ENCODE measurements at places on chromosomes 12 and 14.

GRCh38 chr12:107092669-107093416 is 506 bp downstream of the CRY1 start:
- peak; percentile 28 for DNase-seq

GRCh38 chr14:89757313-89757939 is 197.1 kb downstream of the EFCAB11 start:
- DNase-seq = no peak

DNA sequence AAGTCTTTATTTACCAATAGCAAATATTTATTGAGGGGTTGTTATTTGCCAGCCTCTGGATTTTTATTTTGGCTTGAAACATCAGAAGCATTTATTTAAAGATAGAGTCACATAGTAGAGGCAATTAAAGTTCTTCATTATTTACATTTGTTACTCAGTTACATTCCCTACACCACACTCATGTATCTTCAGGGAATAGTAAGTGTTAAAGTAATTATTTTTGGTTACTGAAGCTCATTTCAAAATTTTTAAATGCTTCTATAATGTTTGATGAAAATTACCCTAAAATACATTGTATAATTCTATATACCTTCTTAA is 205.6 kb downstream of the ESR2 start:
- no peak for DNase-seq

GRCh38 chr12:18296909-18297280 is 35.6 kb downstream of the PIK3C2G start:
- no peak for DNase-seq

- no peak for DNase-seq
These were observed 146.9 kb upstream of the KRR1 start for GRCh38 chr12:75658286-75658685.

GRCh38 chr14:64598404-64598803 is 48.6 kb downstream of the PPP1R36 start:
- no peak for DNase-seq

- no peak for DNase-seq
These were observed 14.0 kb downstream of the OR6S1 start for GRCh38 chr14:20627346-20628027.

GRCh38 chr12:52199294-52199919 is 7.6 kb upstream of the KRT80 start:
- DNase-seq = no peak

DNA sequence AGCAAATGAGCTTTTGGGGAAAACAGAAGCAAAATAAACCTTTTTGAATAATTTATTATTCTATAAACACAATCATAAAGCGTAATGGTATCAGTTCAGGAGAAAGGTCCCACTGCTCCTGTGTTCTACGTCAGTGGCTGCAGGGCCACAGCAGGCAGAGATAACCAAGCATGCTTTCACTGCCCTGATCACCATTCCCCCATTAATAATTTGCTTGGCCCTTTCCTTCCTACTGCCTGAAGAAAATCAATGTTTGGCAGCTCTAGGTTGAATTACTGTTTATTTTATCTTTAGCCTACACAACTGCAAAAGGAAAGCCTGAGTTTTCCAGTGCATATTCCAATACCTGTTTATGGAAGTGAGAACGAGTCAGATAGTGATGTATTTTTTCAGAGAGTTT is 369.9 kb downstream of the DIO2 start:
- DNase-seq = no peak

DNA sequence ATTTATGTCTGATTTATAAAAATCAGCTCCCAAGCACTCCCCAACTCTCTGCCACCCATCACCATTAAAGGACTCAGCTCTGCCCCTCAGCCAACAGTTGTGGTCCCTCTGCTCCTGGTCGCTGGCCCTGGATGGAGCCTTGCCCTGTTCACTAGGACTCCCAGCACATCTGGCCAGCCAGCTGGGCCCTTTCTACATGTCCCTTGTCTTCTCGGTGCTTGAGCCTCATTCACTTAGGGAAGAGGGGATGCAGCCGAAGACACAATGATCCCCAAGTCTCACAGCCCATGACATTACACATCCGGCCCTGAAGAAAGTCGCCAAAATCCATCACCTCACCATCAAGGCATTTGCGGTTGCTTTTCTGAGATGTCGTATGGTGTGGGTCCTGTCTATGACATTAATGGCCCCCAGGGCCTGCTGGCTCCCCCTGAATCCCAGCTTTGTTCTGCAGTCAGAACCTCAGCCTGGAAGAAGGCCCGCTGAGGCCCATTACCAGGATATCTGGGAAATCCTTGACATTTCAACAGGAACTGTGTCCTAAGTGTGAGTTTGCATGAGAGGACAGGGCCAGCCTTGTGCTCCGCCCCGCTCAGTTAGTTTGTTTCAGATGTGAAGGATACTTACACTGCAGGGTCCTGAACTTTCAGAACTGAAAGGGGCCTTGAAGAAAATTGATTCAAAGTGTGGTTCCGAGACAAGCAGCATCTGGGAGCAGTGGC is 19.1 kb downstream of the TSPAN11 start:
- DNase-seq = no peak

GRCh38 chr14:70121521-70121920 is 67.2 kb downstream of the SLC8A3 start:
- DNase-seq = no peak

- no peak for DNase-seq
These were observed at the start of gene CCDC197 for GRCh38 chr14:93997082-93997481. TSS of gene CCDC197 (plus strand) at chr14:93997301. CDS start at chr14:93998132, 831 bp downstream.

GRCh38 chr12:1865284-1865866 is 45.0 kb downstream of the LRTM2 start:
- DNase-seq = no peak

- no peak for DNase-seq
These were observed 46.8 kb upstream of the GPATCH2L start for GRCh38 chr14:76104802-76105355.

DNA sequence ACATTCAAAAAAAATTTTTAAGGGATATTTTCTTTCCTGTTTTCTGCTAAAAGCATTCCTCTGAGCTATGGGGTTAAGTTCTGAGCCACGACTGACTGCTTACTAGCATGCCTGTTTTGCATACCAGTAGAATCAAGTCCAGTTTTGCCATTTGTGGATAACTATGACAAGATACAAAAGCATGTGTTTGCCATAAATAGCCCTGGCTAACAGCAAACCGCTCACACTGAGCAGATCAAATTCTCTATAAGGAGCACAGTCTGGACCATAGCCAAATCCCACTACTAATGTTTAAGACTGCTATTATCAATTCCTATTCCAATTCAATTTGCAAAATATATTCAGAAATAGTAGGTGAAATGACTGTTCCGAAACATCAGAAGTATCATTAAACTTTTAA is 3.2 kb downstream of the CFL2 start:
- peak; percentile 96 for DNase-seq

GRCh38 chr14:97456958-97457357 is 659.8 kb downstream of the VRK1 start:
- peak; percentile 63 for DNase-seq

DNA sequence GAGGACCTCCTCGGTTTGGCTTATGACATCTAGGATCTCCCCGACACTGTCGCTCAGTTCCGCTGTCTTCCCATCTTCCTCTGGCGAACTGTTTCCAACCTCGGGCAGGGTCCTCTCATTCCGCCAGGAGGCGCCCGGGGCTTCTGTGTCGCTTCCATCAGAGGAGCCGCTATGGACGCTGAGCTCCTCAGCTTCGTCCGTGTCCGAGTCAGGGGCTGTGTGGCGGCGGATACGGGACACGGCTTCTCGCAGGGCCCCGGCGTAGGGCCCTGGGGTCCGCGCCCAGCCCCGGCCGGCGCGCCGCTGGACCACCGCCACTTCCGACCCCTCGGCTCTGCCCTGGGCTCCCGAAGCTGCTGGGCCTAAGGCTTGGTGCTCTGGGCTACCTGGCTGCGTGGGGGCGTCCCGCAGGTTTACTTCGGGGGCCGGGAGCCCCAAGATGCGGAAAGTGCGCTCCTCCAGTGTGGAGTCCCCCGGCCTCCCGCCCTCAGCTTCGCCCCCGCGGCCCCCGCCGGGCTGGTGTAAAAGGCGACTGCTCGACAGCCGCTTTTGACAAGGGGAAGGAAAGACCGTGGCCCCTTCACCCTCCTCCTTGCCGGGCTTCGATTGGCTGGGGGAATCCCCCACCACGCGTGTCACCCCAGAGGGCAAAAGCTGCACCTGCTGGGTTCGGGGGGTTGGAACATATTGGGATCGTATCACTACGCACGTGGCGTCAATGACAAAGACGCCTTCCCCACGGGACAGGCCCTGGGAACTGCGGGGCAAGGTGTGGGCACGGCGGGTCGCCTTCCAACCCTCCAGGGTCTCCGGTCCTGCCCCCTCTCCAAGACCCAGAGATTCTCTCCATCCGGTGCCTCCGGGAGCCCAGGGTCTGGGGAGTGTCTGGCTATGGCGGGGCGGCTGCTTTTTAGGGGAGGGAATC is 2.1 kb downstream of the DDN start:
- DNase-seq = peak; percentile 78

- DNase-seq = peak; percentile 40
These were observed 2.3 kb upstream of the KRT5 start for GRCh38 chr12:52522346-52523011.

- no peak for DNase-seq
These were observed 6.3 kb downstream of the TMEM179 start for GRCh38 chr14:104598039-104598909.

DNA sequence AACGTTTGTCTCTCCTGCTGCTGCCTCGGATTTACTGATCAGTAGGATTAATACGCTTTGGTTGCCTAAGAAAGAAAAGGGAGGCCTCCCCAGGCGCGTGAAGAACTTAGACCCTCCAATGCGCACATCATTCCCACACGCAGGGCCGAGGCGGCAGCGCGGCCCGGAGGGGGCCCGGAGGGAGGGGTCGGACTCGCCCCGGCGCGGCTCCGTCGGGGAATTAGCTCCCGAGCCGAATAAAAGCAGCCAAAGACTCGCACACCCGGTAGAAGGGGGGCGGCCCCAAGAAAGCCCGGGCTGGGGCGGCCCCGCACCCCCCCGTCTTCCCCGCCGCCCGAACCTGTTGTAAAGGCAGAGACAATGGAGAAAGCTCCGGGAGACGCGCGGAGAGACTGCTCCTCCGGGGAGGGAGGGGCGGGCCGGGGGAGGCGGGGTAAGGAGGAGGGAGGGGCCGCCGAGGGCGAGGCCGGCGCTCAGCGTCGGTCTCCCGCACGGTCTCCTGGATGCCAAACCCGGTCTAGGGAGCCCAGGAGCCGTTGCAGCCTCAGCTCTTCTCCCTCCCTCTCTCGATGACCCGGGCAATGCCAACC is at the start of gene NELL2:
TSS of gene NELL2 (minus strand) at position 362 of the 590 bp plus-strand sequence. CDS start 446 bp downstream, outside the sequence.
- DNase-seq = peak; percentile 30

- DNase-seq = peak; percentile 82
These were observed 150.3 kb downstream of the TGFB3 start for GRCh38 chr14:75831455-75831854.

DNA sequence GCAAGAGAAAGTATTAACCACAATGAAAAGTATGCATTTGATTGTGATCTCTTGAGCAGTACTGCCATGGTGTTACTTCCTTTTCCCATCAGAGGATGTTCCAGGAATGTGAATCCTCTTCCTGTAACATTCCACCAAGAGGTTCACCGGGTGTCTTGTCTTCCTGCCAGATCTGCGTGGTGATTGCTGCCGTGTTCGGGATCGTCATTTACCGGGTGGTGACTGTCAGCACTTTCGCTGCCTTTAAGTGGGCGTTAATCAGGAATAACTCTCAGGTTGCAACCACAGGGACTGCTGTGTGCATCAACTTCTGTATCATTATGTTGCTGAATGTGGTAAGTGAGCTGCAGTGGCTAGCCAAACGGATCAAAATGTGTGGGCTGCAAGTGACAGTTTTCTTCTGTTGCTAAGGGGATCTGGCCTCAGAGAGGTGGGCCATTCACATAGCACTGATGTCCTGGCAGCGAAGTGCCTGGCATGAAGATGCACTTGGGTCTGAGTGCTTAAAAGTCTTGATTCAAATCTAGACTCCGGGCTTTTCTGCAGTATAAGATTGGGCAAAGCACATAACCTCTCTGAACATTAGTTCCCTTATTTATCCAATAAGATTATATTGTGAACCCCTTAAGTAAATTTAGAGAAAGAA is 123.4 kb downstream of the SLC5A8 start:
- DNase-seq = peak; percentile 6

- DNase-seq = no peak
These were observed 328.6 kb downstream of the PCNX1 start for GRCh38 chr14:71235875-71236274.

DNA sequence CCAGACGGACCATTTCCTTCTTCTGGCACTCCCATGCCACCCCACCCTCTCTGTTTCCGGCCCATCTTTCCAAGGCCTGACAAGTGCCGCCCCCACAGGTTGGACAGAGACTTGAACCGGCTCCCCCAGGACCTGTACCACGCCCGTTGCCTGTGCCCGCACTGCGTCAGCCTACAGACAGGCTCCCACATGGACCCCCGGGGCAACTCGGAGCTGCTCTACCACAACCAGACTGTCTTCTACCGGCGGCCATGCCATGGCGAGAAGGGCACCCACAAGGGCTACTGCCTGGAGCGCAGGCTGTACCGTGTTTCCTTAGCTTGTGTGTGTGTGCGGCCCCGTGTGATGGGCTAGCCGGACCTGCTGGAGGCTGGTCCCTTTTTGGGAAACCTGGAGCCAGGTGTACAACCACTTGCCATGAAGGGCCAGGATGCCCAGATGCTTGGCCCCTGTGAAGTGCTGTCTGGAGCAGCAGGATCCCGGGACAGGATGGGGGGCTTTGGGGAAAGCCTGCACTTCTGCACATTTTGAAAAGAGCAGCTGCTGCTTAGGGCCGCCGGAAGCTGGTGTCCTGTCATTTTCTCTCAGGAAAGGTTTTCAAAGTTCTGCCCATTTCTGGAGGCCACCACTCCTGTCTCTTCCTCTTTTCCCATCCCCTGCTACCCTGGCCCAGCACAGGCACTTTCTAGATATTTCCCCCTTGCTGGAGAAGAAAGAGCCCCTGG is 1.2 kb upstream of the CMTM5 start:
- no peak for DNase-seq

DNA sequence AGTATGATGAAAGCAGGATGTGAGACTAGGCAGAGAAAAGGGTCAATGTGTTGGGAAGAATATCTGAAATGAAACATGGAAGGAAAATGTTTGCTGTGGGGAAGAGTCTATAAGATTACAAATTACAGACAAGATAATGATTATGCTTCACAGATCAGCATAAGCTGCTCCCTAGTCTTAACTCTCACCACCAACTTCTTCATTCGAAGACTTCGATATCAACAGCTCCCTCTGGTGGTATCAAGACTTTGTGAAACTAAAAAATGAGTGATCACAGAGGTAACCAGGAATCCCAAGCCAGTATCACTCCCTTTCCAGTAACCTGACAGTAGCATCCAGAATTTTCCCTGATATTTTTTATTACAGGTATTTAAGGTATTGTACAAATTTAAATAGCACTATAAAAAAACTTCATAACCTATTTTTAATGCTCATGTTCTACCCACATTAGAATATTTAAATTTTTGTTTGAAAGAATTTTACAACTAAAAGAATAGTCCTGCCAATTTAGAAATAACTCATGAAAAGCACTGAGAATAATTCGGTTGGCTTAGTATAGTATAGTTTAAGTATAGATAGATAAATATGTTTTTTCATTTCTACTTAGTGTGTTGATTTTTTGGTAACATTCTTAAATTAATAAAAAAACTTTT is 84.4 kb downstream of the C2CD5 start:
- DNase-seq = peak; percentile 52

Data from fibroblast of skin of back (primary cell).